Activated CD4-positive, alpha-beta memory T cell treated with anti-CD3 and anti-CD28 coated beads for 36 hours (primary cell): ENCODE measurements at places on chromosomes 7 and 10. TPM values are rescaled to one million over a fixed set of nuclear protein-coding genes. Genes with fewer than 3 reads are reported as not detected.

ZNF775 gene
- total RNA-seq: 6.8 TPM

SFRP5 gene
- total RNA-seq: not detected

GRCh38 chr10:15167411-15168290 is 842 bp downstream of the NMT2 start:
- DNase-seq: peak; percentile 63

DNA sequence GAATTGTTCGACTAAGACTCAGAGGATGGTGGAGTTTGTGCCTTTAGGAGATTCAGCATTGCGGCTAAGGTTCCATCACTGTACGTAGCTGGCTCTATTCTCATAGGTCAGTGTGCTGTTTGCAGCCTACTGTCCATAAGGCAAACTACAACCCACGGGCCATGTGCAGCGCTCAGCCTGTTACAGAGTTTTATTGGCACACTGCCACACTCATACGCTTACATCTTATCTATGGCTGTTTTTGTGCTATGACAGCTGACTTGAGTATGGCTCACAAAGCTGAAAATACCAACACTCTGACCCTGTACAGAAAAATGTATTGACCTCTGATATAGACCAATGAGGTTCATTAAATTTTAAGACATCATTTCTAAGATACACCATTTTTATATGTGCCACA is 114.5 kb downstream of the ARID5B start:
- no peak for DNase-seq

PNLIPRP2 gene
- not detected for total RNA-seq

IKZF1 gene
- 207 TPM for total RNA-seq

DKK1 gene
- total RNA-seq: not detected

- DNase-seq: no peak
Observed at GRCh38 chr7:1940863-1941262, 270.8 kb downstream of the ELFN1 start.

GRCh38 chr10:120336911-120337540 is 120.0 kb upstream of the PLPP4 start:
- peak; percentile 72 for DNase-seq

DNA sequence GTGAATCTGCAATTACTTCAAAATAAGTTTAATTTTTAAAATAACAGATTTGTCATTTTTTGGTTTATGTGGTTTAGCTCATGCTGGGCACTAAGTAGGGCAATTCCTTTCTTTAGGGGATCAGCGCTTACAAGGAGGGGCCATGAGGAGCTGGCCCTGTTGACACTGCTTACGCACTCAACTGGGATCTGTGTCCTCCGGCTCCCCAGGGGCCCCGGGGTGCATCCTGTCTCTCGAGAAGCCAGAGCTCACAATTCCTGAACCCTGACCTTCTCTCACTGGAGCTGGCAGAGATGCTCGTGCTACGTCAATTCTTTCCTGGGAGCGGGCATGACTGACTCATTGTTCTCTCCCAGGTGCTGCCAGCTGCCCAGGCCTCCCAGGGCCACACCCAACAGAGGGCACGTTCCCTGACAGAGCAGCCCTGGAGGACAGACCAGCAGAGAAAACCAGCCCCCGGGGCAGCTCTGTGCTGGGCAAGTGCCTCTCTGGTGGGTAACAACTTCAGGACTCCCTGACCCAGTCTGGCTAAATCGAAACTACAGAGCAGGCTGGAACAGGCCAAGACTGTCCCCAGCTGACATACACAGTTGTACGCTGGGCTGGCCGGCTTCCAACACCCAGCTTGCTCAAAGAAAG is 36.8 kb downstream of the CTBP2 start:
- no peak for DNase-seq

SPDYE6 gene
- not detected for total RNA-seq

FGL2 gene
- total RNA-seq: 0.65 TPM

- DNase-seq: no peak
Observed at GRCh38 chr10:50447691-50448090, 176.1 kb downstream of the SGMS1 start.
